ENCODE measurements at places on chromosomes 3 and 15. TPM values are rescaled to one million over a fixed set of nuclear protein-coding genes. Genes with fewer than 3 reads are reported as not detected.

Gene THRB
- polyA plus RNA-seq = 5.9 TPM

GRCh38 chr15:89648106-89649012 is 6.9 kb downstream of the KIF7 start:
- no peak for DNase-seq

GRCh38 chr3:60386306-60386705 is 864.9 kb downstream of the FHIT start:
- DNase-seq = no peak

- DNase-seq = no peak
Measured at GRCh38 chr15:44308889-44309288, 20.4 kb downstream of the GOLM2 start.

DNA sequence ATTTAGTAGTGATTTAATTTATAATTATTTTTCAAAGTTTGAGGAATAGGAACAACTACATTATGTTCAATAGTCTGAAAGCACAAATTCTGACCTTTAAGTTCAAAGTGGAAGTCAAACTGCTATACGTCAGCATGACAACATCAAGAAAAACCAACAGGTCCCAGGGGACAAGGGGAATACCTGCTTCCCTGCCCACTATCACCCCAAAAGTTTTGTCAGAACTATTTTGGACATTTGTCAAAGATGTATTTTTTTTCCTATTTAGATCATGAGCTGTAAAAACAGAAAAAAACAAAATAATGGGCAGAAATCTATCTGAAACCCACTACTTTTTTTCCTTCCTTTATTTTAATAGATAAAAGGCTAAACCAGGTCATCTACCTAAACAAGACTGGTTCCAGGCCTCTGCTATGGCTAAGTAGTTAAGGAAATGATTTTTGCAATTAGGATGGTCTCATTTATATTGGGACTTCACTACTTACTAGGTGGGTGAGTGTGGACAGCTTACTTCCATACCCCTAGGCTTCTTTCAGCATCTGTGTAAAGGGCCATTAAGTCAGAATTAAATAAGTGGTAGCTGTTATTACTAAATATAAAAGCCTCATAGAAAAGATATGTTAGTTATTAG is 746.3 kb downstream of the FHIT start:
- DNase-seq = no peak

GRCh38 chr3:104359546-104359945 is 1007.2 kb upstream of the ALCAM start:
- DNase-seq = no peak

Gene FAM162A
- polyA plus RNA-seq = 41.7 TPM

Gene IL5RA
- polyA plus RNA-seq = 0.02 TPM

DNA sequence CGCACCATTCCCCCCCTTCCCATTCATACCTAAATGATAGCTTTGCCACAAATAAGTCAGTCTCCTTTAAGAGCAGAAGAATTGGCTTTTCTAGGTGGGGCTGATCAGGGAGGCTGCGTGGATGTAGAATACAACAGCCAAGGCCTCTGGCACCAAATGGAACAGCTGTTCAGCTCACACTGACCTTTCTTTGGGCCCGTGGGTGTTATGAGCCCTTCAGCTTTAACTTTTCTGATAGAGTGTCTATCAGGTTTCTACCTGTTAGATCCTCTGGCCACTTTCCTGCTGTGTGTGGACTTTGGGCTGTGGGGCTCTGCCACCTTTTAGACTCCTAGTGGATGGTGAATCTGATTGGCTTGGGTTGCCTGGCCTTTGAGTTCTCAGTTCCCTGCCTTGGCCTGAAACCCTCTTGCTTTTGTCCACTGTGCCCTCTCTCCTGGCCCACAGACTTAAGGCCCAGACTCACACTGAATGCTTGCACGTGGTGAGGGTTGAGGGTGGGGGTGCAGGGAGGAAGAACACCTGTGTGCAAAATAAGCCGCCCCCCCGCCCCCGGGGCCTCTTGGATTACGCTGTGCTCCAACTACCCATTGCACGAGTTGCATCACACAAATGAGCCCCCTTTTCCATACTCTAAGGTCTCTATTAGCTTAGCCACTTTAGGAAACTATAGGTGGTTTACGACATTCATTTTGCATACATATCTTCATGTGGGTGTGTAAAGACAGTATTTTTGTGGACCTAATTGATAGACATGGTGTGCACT is 1.3 kb upstream of the RFX7 start:
- DNase-seq = peak; percentile 43

DNA sequence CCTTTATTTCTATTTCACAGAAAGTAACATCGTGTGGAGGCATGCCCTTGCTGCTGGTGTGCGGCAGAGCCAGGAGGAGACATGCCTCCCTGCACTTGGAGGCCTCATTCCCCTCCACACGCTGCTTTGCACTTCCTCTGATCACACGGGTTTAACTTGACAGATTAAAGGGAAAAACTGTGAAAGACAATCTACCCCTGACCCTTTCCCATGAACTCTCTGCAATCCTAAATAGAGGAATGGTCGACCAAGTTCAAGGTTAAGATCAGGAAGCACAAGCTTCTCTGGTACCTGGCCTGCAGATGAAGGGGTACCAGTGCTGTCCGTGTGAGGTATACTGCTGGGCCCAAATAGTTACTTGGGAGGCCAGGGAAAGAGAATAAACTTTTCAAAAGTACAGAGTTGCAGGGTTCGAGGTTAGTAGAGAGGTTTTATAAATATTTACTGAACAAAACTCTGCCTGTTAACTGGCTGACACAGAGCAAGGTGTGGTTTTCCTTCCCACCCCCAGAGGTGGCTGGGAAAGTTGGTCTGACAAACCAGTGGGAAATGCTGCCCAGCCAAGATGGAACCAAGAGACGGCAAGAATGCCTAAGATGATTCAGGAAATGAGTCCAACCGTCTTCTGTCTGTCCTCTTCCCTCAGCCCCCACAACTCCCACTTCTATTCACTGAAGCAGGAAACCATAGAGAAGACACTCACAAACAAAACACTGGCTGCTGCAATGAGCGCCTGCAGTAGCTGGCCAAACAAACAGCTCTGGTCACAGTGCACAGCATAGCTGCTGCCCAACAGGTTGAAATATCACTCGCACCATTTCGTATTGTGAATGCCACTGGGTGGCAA is 79.6 kb downstream of the IGF2BP2 start:
- no peak for DNase-seq

Gene TNFAIP8L3
- 0.44 TPM for polyA plus RNA-seq

Gene GOLGA6L24
- polyA plus RNA-seq = not detected

DNA sequence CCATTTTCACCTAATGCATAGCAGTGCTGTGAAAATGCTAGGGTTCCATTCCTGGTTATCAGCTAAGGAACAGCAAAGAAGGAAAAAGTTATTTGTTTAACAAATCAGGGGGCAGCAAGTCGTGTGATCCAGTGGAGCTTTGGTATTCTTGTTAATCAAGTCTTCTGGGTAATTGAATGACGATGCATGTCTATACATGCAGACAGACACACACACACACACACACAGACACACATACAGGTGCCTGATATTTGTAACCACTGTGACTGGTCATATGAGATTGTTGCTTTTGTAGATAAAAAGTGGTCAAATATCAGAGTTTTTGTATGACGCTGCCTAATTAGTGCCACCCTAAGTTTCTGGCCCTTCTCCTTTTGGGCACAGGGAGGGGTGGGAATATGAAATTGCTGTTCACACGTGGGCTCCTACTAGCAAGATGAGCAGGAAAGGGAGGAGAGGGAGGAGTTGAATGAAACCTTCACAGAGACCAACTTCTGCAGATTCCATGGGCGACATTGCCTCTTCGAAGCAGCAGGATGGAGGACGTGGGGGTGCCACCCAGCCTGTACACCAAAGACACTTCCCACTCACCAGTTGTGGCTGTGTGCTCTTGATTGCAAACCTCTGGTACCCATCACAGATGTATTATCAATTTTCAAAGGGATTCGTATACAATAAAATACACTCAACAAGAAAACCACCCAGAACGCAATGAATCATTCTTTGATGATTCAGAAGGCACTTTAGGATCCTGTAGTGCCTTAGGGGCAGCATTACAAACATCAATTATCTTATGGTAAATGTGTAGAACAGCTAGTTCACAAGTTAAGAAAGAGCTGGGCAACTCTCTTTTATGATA is 281.9 kb upstream of the ICE2 start:
- DNase-seq = no peak

GRCh38 chr3:127307112-127307835 is 19.4 kb upstream of the PRR20G start:
- DNase-seq = no peak

DNA sequence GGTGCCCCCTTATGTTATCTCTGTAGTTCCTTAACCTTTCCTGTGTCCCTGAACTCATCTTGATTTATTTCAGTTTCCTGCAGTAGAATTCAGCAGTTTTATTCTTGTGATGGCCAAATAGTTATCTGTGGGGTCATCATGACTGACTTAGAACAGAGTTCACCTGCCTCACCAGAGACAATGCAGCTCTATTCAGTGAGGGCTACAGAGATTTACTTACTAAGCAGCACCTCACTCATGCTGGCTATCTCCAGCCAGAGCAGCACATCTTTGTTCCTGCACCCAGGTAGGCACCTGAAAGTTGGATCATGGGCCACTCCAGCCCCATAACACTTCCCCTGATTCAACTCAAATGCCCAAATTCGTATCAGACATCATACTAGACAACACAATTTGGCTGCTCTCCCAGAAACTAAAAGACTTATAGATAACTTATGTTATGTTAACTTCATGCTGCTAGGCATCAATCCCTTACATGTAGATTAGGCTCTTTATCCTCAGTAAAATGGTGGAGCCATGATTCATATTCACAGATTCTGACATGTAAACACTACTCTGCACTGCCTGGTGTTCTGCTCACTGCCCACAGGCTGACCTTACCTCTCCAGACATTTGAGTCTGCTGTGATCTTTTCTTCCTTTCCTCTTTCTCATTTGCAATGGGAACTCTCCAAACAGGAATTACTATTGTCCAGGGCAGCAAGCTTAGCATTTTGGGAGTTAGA is 9.3 kb upstream of the GOLGB1 start:
- DNase-seq = no peak

Gene RBSN
- 10.0 TPM for polyA plus RNA-seq

Gene GALNT15
- 1.5 TPM for polyA plus RNA-seq

DNA sequence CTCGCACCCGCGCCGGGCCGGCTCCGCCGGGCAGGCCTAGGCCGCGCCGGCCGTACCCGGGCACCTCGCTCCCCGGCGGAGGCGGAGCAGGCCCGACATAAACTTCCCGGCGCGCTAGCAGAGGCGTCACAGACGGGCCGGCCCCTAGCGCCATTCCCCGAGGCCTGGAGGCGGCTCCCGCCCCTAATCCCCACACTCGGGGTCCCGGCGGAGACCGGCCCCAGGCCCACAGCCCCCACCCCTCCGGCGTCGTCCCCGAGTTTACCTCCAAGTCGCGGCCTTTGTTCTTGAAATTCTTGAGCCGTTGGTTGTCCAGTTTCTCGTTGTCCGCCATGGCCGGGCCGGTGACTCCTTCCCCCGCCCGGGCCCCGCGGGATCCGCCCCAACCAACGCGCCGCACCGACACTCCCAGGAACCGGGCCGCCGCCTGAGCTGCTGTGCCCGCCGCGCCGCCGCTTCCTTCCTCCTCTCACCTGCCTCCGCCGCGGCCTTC is 376 bp downstream of the KPNA4 start:
- no peak for DNase-seq

Gene TMEM39A
- 4.7 TPM for polyA plus RNA-seq

Gene RETNLB
- polyA plus RNA-seq = not detected

Gene CA12
- 0.07 TPM for polyA plus RNA-seq

GRCh38 chr3:123880998-123881561 is 3.1 kb downstream of the MYLK start:
- no peak for DNase-seq

Gene TUSC7
- polyA plus RNA-seq = not detected

Gene CX3CR1
- polyA plus RNA-seq = 0.66 TPM

Gene OXTR
- polyA plus RNA-seq = not detected

- DNase-seq = no peak
Measured at GRCh38 chr3:17579289-17580031, 163.0 kb downstream of the TBC1D5 start.

Measured in liver (tissue), 10 donors.